Stimulated activated CD4-positive, alpha-beta T cell treated with anti-CD3 and anti-CD28 coated beads, Interleukin-1b, Interleukin-23, amount 100 ng/mL, for 1 hour (primary cell): ENCODE measurements at places on chromosomes 1 and 21.
A peak's percentile ranks its signal among the peaks of the same experiment; 100 is the strongest.

GRCh38 chr1:199002661-199003060, 363.8 kb downstream of the PTPRC start:
- no peak for DNase-seq

GRCh38 chr1:230105754-230106625, 39.0 kb downstream of the GALNT2 start:
- no peak for DNase-seq

- no peak for DNase-seq
Measured at GRCh38 chr1:240719953-240720700, 108.2 kb upstream of the GREM2 start.

DNA sequence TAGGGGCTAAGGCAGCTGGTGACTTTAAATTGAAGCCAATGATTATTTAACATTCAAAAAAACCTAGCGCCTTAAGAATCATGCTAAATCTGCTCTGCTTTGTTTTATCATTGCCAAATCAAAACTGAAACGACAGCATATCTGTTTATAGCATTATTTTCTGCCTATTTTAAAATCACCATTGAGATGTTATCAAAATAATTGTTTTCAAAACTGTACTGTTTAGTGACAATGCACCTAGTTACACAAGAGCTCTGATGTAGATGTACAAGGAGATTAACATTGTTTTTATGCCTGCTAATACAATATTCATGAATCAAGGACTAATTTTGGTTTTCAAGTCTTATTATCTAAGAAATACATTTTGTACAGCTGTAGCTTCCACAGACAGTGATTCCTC, 1521.3 kb downstream of the AMY1C start:
- no peak for DNase-seq

- DNase-seq = no peak
Measured at GRCh38 chr1:67031121-67031858, 22.7 kb downstream of the SLC35D1 start.

GRCh38 chr1:64898107-64898861, 68.1 kb downstream of the JAK1 start:
- DNase-seq = peak; percentile 9

DNA sequence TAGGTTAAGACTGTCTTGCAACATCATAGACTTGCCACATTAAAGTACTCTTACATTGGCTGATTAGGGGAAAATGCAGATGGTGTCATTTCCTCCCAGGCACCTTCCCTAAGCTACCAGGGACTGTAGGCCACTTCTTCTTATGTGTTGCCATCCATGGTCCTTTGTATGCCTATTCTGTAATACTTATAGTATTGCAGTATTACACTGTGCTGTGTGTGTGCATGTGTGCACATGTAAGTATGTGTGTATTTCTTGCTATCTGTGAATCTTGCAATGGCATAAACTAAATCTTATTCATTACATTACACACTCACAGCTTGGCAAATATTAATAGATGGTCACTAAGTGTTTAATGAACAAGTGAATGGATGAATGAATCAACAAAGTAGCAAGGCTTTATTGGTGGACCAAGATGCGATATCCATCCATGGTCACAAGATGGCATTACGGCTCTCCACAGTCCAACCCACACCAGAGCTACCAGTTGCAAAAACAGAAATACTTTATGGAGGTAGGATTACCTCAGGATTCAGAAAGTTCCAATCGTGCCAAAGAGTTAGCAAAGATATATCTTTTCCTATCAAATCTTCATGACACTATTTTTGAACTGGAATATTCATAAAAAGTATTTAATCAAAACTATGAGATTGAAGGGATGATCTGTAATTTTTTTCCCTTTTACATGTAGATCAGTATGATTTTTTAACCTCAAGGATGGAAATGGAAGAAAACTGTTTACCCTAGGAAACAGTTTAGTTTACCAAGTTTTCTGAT, 160.2 kb downstream of the DENND1B start:
- no peak for DNase-seq

- no peak for DNase-seq
Measured at GRCh38 chr1:169538998-169539871, 47.0 kb downstream of the F5 start.

DNA sequence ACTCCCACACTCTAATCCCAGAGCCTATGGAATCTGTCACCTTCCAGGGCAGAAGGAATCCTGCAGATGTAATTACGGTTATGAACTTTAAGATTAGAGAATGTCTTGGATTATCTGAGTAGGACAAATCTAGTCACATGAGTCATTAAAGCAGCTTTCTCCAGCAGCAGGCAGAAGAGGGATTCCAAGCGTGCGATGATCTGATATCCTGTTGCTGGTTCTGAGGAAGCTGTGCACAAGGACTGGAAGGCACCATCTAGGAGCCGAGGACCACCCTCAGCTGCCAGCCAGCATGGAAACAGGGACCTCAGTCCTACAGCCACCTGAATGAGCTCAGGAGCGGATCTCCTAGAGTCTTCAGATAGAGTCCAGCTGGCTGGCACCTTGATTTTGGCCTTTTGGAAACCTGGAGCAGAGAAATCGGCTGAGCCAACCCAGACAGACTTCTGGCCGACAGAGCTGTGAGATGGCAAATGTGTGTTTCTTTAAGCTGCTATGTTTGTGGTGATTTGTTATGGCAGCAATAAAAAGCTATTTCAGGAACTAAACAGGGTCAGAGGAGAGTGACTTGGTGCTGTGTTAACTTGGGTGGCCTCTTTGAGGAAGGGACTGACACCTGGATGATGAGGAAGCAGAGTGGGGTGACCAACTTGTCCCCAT, 34.5 kb downstream of the LRRN2 start:
- no peak for DNase-seq

- DNase-seq = no peak
Measured at GRCh38 chr1:10632691-10633090, 157.9 kb downstream of the PEX14 start.

DNA sequence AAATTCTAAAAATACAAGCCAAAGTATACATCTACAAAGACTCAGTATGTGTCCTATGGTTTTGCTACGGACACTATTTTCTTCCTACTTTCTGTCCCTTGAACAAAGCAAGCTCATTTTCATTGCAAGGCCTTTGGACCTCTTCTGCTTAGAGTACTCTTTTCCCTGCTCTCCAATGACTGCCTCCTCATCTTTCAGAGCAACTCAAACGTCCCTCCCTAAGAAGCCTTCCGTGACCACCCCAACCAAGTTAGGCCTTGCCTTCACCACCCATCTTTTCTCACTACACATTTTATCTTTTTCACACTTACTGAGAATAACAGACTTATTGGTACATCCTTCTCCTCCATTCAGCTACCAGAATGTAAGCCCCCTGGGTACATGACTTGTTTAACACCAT, 39.9 kb downstream of the ENAH start:
- DNase-seq = no peak

DNA sequence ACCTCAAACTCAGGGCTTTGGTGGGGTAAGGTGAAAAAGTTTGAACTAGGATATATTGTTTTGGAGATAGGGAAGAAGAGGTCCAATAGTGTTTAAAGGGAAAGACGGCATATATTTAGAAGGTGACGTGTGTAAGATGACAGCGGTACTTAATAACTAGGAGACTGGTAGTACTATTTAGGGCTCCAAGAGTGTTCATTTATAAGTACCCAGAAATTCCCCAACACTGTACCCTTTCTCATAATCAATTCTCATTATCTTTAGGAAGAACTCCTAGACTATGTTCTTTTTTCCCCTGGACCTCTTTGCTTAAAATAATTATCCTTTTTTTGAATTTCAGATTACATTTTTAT, 1.5 kb downstream of the LYPLAL1 start:
- no peak for DNase-seq

GRCh38 chr1:20462397-20462796, 23.6 kb downstream of the CAMK2N1 start:
- DNase-seq = no peak

DNA sequence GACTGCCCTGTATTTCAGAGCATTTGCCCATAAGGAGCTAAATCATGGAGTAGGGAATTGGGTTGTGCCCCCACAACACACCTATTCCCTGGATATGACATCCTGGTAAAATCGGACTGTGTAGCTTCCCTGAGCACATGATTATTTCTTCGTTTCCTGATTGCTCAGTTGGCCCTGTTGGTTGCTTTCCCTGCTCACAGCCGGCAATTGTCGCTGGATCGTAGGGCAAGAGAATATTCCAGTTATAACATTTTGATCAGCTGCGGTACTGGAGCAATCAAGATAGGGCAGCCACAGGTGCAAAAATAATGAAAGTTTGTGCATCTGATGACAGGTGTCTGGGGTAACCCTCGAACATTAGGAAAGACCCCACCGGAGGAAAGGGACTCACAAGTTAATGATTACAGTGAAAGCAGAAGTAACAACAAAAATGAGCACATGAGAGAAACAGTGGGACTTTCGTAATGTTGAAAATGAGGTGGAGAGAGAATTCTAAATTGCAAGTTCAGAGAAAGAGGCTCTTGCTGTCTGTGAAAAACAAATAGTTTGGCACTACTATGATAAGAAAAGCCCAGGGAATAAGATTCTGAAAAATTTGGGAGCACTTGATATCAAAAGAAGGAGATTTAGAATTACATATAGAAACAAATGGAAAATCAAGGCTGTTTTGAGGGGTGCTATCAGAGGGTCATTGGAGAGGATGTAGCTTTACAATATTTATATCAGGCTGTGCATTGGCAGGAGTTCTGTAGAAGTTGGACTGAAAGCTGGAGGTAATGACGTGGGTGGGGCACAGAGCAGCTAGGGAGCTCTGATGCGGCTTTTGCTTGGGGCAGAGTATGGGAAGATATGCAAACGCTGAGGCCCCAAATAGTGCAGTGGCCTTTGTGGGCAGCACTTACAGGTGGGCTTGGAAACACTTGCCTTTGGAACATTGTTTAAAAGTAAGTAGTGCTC, at the start of gene MAB21L3:
MAB21L3 (plus strand) TSS at position 833 of the 957 bp plus-strand sequence. CDS start 1,217 bp downstream, outside the sequence.
- DNase-seq = no peak

DNA sequence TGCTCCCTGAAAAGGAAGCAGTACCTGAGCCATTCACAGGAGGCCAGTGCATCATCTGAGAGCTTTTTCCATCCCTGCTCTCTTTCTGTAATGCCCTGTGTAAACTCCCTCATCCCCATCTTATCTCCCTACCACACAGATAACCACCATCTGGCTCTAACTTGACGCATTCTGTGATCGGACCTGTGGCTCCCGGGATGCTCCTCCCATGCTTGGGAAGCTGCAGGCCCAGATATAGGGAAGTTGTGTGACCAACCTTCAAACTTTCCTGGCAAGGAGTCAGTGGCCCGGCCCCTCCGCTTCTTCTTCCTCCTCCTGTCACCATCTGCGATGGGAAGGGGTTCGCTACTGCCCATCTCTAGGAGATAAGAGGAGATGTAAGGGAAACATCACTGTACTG, 21.1 kb downstream of the MKNK1 start:
- no peak for DNase-seq

GRCh38 chr1:165543532-165544438, at the start of gene LRRC52:
LRRC52 (plus strand) TSS chr1:165544000; CDS start chr1:165544297, 297 bp downstream.
- no peak for DNase-seq

DNA sequence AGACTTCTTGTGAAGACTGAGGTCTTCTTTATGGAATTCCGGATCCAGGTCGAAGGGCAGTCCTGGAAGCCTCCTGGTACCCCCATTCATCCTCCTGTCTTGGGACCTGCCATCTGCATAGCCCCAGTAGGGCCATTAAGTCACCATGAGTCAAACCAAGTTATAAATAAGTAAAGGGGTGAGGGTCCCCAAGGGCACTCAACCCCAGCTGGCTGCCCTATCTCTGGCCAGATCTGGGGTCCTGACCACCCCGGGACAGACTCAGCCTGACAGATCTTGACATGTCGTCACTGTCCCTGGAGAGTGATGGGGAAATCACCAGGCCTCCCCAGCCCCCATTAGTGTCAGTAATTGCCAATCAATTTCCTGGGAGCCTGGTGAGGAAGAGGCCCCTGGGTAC, 108.7 kb downstream of the EPHB2 start:
- DNase-seq = no peak

DNA sequence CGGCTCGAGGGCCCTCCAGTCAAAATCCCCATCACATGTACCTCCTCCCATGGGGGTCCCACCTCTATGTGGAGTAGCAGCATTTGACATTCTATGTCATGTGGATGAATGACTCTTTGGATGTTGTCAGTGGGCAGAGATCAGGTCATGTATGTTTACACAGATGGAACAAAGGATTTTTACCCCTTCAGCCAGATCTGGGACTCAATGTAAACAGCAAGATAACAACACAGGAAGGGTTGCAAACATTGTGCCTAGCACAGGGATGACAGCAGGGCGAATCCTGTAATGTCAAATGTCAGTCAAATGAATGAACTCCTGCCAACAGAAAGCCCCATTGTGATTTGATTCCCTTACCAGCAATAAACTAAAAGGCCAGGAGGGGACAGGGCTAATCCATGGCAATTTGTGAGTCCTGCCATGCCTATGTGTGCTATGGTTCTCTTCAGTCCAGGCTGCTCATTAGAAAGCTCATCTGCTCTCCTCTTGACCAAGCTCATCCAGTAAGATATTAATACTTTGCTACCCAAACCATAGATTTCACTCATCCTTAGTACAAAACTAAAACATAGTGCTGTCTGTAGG, 60.3 kb downstream of the PGBD5 start:
- no peak for DNase-seq

DNA sequence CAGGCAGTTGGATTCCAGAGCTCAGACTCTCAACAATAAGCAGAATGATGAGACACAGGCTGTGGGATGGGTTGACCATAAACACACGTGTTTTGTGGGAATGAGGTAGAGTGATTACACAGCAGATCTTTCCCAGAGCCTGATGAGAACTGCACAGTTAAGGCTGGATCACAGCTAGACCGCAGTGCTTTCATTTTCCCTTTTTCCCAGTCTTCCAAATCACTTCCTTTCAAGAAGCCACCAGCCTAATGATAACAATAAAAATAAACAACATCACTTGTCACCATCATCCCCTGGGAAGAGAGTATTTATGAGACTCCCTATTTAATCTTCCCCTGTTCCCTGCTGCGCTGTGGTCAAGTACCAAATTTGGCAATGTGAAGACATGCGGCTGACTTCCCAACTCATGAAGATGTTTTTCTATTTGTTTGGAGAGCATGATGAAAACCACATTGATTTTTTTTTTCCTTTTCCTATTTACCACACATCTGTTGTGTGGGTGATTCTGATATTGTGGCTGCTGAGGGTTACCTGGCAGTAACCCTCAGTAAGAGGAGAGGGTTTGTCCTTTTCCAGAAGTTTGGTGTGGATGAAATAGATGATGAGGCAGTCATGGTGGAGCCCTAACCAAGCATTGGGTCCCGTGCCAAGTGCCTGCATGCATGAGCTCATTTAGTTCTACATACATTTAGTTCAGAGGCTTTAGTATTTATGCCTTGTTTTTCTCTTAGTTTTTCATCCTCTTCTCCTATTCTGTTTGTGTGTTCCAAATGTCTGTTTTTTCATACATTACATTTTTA, 248.9 kb upstream of the HOOK1 start:
- DNase-seq = no peak

GRCh38 chr1:49995734-49996133, 28.0 kb downstream of the AGBL4 start:
- no peak for DNase-seq

GRCh38 chr1:246122071-246122470, 385.0 kb downstream of the SMYD3 start:
- DNase-seq = no peak

- DNase-seq = no peak
Measured at GRCh38 chr1:52727114-52727586, 897 bp downstream of the ZYG11B start.
